ENCODE measurements at places on chromosomes 7 and 10.
A peak's percentile ranks its signal among the peaks of the same experiment; 100 is the strongest.

DNA sequence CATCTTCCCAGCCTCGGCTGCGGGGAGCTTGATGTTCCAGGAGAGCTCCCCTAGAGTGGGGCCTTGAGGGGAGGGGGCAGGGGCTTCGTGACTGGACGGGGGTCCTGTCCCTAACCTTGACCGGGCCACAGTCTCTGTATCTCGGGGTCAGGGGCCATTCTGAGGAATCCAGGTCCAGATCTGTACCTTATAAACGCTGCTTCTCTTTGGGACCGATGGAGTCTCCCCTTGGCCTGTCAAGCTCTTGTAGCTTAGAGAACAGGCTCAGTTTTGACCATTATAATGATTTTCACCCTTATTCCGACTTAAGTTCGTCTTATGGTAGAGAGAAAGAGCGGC, 831 bp downstream of the ZKSCAN5 start:
- no peak for DNase-seq

GRCh38 chr10:125531465-125531864, 151.5 kb downstream of the TEX36 start:
- peak; percentile 72 for DNase-seq

DNA sequence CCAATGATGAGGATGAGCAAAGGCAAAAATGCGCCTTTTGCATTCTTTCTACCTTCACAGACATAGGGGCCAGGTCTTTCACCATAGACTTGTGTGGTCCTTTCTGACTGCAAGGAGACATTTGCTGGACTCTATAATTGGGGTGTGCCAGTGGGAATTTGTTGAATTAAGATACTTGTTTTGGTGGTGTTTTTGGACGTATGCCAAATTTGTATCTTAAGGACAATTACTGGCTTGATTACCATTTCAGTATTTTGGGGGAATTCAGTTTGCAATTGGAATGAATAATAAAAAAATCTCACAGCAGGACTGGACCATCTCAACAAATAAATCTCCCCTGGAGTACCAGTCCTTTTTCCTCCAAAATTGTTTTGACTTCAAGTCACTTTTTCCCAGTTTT, 47.9 kb downstream of the SND1 start:
- DNase-seq: no peak

GRCh38 chr7:15557186-15557585, 4.6 kb downstream of the AGMO start:
- DNase-seq: no peak

DNA sequence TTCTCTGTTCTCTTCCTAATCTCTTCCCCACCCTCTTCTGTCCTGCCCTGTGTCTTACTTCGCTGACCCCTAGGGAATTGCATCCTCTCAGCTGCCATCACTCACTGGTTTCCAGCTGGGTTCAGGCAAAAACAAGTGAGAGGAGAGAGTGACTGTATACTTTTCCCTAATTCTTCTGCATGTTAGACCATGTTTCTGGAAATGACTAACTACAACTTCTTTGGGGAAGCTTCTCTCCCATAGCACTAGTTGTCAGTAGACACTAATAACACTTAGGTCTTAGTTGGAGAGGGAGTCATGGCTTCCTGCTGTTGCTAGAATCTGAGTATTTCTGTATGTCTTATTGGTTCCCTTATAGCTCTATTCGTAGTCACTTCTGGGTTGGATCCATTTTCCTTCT, 299.0 kb upstream of the FZD1 start:
- DNase-seq: no peak

- no peak for DNase-seq
Observed at GRCh38 chr7:3636131-3636860, 335.2 kb downstream of the SDK1 start.

GRCh38 chr7:53062796-53063195, 27.4 kb downstream of the POM121L12 start:
- DNase-seq: no peak

- no peak for DNase-seq
Observed at GRCh38 chr10:1267568-1267967, 211.4 kb downstream of the WDR37 start.

GRCh38 chr7:54080971-54081370, 461.2 kb upstream of the VSTM2A start:
- no peak for DNase-seq

DNA sequence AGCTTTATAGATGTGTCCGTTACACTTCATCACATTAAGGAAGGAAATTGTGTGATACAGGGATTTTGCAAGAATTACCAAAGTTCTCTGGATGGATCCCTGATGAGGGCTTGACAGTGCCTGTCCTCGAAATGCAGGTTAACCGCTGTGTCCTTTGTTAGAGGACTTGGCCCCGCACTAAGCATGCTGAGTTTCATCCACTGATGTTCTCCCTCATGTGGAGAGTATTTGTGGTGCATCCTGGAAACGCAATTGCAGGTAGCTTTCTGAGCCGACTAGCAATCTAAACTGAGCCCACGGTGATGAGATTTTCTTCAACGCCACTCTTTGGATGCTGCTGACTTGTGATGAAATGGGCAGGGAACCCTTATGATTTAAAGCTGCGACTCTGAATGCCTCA, 71.9 kb upstream of the STK17A start:
- no peak for DNase-seq

- no peak for DNase-seq
Observed at GRCh38 chr10:44069573-44069972, 315.3 kb downstream of the CXCL12 start.

DNA sequence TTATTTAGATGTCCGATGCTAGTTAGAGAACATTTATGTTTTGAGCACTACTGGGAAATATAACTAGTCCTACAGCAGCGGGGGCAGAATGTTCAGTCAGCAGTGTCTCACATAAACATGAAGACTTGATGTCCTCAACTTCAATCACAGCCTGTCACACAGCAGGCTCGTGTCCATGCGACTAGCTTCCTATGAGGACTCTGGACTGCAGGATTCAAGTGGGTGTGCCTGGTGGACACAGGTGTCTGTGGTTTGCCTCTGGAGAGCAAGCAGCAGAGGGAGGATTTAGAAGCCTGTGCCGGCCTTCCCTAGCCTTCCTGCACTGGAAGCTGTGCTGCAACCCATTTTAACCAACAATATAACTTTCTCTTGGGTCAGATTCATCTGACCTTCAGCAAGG, 30.0 kb upstream of the LANCL2 start:
- no peak for DNase-seq

DNA sequence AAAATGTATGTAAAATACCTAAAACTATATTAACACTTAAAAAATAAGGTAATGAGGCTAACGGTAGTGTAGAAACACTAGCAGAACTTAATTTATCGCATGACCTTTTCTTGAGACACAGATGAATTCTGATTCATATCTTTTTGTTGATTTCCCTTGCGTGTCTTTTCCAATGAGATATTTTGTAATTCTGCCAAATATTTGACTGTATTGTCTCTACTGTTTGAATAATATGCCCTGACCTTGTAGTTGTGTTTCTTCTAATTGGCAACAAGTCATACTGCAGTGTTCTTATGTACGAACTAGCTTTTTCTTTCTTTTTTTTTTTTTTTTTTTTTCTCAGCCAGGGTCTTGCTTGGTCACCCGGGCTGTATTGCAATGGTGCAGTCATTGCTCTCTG, 9.2 kb upstream of the ABCB1 start:
- DNase-seq: no peak

GRCh38 chr7:149468208-149468607, 7.3 kb upstream of the ZNF777 start:
- no peak for DNase-seq

DNA sequence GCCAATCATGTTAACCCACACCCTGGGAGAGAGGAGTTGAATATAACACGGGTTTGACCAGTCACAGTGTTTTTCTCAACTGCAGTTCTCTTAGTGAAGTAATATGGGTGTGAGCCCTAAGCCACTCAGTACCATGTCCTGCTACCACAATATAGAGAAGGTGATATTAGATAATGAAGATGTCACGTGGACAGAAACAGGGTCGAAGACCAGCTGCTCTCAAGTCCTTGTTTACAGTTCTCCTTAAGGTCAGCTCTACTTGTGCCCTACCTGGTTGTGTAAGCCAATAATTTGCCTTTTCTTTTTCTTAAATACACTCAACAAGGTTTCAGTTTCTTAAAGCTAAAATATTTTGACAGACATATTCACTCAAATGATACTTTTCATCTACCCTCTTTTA, 128.3 kb upstream of the POT1 start:
- DNase-seq: no peak

GRCh38 chr7:13827716-13828115, 161.8 kb downstream of the ETV1 start:
- DNase-seq: no peak

- peak; percentile 65 for DNase-seq
Observed at GRCh38 chr7:19747740-19748339, 25.6 kb downstream of the TMEM196 start.

DNA sequence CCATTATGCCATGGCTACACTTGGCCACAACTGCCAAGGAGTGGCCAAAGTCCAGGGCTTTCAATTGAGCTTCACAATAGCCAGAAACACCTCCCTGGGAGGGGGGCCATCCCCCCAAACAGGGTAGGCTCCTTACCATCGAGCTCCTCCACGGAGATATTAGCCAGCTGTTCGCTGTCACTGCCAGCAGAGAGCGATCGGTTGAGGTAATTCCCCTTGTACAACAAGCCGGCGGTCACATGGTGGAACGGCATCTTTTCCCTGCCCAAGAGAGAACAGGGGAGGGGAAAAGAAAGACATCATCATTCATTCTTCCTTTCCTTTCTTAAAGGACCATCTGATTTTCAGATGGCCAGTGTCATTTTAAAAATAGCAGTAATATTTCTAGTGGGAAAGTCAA, 133.6 kb downstream of the CALN1 start:
- no peak for DNase-seq

DNA sequence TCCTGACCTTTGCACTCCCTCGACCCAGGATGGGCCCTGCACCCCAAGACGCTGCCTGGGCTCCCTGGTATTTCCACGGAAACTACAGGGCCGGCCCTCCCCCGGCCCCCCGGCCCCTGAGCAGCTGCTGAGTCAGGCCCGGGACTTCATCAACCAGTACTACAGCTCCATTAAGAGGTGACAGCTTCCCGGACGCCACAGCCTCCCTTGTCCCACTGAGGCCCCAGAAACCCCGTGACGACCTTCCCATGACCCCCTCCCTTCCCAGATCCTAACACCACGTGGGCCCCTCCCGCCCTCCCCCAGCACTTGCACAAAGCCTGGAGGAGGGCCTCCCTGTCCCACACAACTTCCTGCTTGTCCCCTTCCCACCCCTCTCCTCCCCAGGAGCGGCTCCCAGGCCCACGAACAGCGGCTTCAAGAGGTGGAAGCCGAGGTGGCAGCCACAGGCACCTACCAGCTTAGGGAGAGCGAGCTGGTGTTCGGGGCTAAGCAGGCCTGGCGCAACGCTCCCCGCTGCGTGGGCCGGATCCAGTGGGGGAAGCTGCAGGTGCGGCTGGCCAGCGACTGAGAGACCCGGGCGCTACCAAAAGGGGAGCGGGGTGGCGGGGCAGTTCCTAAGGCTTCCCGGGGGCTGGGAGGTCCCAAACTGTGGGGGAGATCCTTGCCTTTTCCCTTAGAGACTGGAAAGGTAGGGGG, 5.7 kb downstream of the NOS3 start:
- DNase-seq: no peak

DNA sequence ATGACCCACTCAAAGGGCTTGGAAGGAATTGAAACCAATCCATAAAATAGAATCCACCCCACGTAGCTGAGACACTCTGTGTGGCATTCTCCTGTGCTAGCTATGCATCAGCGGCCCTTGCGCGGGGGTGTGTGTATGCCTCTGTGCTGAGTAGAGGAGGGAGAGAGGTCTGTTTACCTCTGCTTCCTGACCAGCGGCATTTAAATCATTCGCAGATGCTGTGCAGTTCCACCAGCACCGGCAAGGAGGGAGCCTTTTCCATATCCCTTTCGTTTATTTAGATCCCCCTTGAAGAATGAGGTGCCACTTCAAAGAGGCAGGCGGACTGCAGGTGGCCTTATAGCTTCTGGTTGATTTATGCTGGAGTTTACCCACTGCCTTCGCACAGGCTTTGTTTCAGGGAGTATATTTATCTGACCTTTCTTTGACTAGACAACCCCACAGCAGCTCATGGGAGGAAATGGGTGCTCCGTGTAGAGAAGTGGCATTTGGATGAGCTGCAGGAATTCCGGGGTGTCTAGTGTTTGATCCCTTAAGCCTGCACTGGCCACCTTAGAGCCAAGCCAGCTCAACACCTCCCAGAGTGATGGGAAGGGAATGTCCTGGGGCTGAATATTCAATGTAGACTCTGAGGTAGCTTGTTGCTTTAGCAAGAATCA, 11.4 kb downstream of the C10orf53 start:
- no peak for DNase-seq

DNA sequence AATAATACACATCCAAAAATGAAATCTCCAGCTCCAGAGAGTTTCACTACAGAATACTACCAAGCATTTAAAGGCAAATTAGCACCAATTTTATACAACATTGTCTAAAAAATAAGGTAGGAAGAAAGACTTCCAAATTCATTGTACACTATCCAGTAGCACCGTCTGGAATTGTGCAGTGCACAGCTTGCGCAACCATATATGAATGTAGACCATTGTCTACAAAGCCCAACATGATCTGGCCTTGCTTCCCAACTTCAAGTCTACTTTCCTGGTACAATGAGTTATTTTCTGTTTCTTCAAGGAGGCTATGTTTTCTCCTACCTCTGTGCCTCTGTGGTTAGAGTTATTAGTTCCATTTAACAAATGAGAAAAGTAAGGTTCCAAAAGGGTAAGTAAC, 115.4 kb upstream of the FOXK1 start:
- no peak for DNase-seq

DNA sequence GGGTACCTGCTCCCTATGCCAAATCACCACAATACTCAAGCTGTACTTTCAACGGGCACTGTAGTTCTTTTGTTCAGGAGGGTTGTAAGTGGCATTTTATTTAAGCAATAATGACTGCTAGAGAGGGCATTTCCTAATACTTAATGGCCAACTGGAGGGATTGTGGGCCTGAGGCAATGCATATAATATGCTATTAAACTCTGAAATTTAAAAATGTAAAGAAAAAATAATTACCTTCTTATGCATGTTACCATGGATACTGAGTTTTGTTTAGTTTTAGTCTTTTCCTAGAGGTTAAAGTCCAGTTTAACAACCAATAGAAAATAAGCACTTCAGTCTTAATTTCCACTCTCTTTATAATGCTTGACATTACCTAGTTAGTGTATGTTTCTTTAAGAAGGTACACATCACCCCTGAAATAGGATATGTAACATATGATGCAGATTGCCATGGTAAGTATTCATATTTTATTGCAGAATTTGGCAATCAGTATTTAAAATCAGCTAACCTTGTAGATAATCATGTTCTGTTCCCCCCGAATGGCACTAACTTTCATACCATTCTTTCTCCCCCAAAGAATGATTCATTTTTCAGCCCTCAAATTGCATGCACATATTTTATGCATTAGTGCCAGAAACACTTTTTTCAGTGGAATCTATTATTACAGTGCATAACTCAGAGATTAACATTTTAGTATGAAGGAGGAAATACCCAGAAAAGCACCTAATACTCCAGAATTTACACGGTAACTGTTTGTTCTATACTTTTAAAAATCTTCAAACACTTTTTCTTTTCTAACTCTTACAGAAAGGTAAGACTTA, 90.3 kb upstream of the ZNF438 start:
- DNase-seq: no peak

- DNase-seq: peak; percentile 26
Observed at GRCh38 chr7:86914551-86914950, 144.9 kb downstream of the ELAPOR2 start.
